ENCODE measurements at places on chromosomes 16 and 17.
A peak's percentile ranks its signal among the peaks of the same experiment; 100 is the strongest.

DNA sequence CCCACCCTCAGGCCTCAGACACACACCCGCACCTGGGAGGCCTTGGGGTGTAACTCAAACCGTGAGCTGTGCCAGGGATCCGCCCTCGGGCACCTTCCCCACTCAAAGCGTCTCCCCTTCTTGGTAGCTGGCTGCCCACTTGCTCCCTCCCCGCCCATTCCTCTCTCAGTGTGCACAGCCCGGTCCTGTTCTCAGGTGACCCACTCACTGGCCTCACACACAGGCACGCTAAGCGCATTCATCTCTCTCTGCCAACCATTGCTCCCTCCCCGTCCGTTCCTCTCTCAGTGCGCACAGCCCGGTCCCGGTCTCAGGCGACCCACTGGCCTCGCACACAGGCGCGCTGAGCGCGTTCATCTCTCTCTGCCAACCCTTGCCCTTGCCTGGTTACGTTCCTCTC is 20.8 kb downstream of the WDR45B start:
- no peak for DNase-seq
- H3K4me1 ChIP-seq = no peaks in the 10 kb centered on the region
- H3K27me3 ChIP-seq = no peaks in the 10 kb centered on the region
- H3K4me3 ChIP-seq = no peak overlapping the region
- H3K27ac ChIP-seq = no peak overlapping the region

- no peak overlapping the region for H3K4me3 ChIP-seq
- peaks cover 5% of the 10 kb centered on the region for H3K27me3 ChIP-seq
- no peaks in the 10 kb centered on the region for H3K4me1 ChIP-seq
These were observed 20.5 kb upstream of the BLMH start for GRCh38 chr17:30312226-30312625.

- peaks cover 4% of the 10 kb centered on the region for H3K27me3 ChIP-seq
- DNase-seq = peak; percentile 98
- peaks cover 6% of the 10 kb centered on the region for H3K36me3 ChIP-seq
These were observed 20.1 kb downstream of the COX11 start for GRCh38 chr17:54948380-54948779.

GRCh38 chr17:29982991-29983653 is 41.7 kb downstream of the EFCAB5 start:
- no peaks in the 10 kb centered on the region for H3K4me1 ChIP-seq
- no peak overlapping the region for H3K4me3 ChIP-seq
- peaks cover 6% of the 10 kb centered on the region for H3K27me3 ChIP-seq
- DNase-seq = peak; percentile 4

GRCh38 chr17:30173649-30174048 is 57.0 kb downstream of the NSRP1 start:
- no peak overlapping the region for H3K27ac ChIP-seq
- H3K36me3 ChIP-seq = peaks cover 10% of the 10 kb centered on the region

- no peak for DNase-seq
- H3K36me3 ChIP-seq = no peaks in the 10 kb centered on the region
- H3K27me3 ChIP-seq = no peaks in the 10 kb centered on the region
- H3K27ac ChIP-seq = no peak overlapping the region
- no peak overlapping the region for H3K4me3 ChIP-seq
- H3K4me1 ChIP-seq = no peaks in the 10 kb centered on the region
These were observed 83.2 kb upstream of the GNAO1 start for GRCh38 chr16:56108056-56108471.

GRCh38 chr17:74368341-74369081 is 1.2 kb downstream of the GPR142 start:
- H3K4me3 ChIP-seq = no peak overlapping the region
- no peaks in the 10 kb centered on the region for H3K4me1 ChIP-seq
- peak; percentile 35 for DNase-seq
- no peaks in the 10 kb centered on the region for H3K27me3 ChIP-seq
- H3K27ac ChIP-seq = no peak overlapping the region

DNA sequence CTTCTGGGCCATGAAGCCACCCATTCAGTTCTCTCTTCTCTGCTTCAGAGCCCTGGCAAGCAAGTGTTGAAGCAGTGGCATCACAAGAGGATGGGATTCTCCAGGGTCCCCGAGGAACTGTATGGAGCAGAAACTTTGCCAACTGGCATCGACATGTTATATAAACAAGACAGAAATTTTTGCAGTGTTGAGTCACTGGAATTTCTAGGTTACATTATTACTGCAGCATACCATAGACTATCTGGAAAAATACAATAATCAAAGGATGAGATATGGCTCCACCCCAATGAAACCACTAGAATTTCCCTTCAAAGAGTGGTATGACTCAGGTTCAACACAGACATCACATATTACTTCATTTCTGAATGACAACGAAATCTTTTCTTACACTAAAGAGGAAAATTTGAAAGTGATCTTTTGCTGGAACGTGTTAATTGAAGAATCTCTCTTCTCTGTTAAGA is 343.0 kb upstream of the DYNLRB2 start:
- peaks cover 6% of the 10 kb centered on the region for H3K4me1 ChIP-seq
- H3K4me3 ChIP-seq = no peak overlapping the region
- DNase-seq = peak; percentile 93
- H3K27ac ChIP-seq = peak overlapping the region; percentile 96
- H3K36me3 ChIP-seq = no peaks in the 10 kb centered on the region

DNA sequence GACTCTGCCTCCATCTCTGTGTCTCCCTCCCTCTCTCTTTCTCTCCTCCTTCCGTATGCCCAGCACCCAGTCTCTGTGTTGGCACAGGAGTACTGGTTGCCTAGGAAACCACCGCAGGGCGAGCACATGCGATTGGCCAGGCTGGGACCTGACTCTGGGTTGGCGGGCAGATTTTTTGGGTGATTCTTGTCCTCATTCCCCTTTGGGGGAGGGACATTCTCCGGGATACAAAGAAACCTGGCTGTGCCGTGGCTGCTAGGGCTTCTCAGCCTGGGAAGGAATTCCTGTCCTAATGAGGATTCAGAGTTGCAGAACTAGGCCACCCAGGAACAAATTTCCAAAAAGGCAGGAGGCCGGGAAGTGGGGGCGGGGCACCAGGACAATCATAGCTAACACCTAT is 168.9 kb downstream of the SHISA9 start:
- no peak overlapping the region for H3K27ac ChIP-seq
- H3K27me3 ChIP-seq = no peaks in the 10 kb centered on the region

DNA sequence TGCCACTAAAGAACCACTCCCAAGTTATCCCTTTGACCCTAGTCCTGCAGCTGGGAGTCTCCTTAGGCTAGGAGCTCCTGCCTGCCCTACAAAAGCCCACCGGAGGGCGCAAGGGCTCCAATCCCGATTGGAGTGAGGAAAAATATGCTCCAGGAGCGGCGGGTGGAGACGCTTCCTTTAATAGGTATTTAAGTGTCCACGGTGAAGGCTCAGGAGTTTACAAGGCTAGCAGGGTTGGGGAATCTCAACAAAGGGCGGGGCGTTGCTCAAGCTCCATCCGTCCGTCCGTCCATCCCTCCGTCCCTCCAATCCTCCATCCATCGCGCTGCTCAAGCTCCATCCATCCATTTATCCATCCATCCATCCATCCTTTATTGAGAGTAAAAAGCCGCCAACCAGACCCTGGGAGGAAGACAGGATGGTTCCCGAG is 556 bp upstream of the SPNS1 start:
- peak overlapping the region; percentile 60 for H3K27ac ChIP-seq
- peaks cover 9% of the 10 kb centered on the region for H3K36me3 ChIP-seq
- H3K4me1 ChIP-seq = no peaks in the 10 kb centered on the region
- DNase-seq = peak; percentile 65
- H3K27me3 ChIP-seq = no peaks in the 10 kb centered on the region

- H3K27me3 ChIP-seq = no peaks in the 10 kb centered on the region
- H3K36me3 ChIP-seq = peaks cover 33% of the 10 kb centered on the region
- DNase-seq = no peak
- H3K4me3 ChIP-seq = no peak overlapping the region
- H3K4me1 ChIP-seq = peaks cover 17% of the 10 kb centered on the region
- no peak overlapping the region for H3K27ac ChIP-seq
These were observed 11.5 kb downstream of the GPT2 start for GRCh38 chr16:46895399-46896313.

- no peaks in the 10 kb centered on the region for H3K27me3 ChIP-seq
- DNase-seq = no peak
- H3K36me3 ChIP-seq = peaks cover 4% of the 10 kb centered on the region
- no peak overlapping the region for H3K4me3 ChIP-seq
- peaks cover 31% of the 10 kb centered on the region for H3K4me1 ChIP-seq
These were observed 114.0 kb downstream of the ZNF778 start for GRCh38 chr16:89331371-89332109.
